Stimulated activated CD8-positive, alpha-beta memory T cell treated with anti-CD3 and anti-CD28 coated beads, Interleukin-4, amount 100 ng/mL, for 1 hour (primary cell): ENCODE measurements at places on chromosomes 12 and 14.

DNA sequence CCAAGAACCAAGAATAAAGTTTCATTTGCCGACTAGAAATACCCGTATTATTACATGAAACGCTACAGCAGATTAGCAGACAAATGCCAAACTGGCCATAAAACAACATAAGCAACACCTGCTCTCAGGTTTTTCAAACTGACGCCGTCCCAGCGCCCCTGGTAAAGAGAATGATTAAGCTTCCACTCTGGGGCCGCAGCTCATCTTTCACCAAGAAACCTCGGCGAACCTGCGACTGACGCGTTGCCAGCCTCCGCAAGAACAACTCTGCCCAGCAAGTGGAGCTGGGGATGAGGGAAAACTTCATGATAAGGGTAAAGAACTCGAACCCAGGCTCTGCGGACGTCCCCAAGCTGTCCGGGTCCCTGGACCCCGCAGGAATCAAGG, 530 bp downstream of the ARL1 start:
- DNase-seq: no peak

DNA sequence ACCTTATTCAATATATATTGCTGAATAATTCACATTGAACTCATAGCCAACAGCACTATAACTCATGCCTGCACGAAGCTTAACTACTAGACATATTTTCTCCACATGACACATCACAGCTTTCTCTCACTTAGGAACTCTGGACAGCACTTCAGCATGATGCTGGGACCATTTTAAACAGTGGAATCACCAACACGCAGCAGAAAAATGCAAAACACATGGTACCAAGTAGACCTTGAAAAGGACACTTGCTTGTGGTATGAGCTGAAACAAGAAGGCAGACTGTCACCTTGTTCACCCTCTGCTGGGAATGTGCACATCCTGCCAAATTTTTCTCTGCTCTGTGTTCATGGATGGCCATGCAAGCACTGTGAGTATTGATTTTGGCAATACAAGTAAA, 34.8 kb upstream of the CD9 start:
- DNase-seq: no peak

- DNase-seq: no peak
These were observed 50.4 kb upstream of the RPH3A start for GRCh38 chr12:112741106-112741505.

DNA sequence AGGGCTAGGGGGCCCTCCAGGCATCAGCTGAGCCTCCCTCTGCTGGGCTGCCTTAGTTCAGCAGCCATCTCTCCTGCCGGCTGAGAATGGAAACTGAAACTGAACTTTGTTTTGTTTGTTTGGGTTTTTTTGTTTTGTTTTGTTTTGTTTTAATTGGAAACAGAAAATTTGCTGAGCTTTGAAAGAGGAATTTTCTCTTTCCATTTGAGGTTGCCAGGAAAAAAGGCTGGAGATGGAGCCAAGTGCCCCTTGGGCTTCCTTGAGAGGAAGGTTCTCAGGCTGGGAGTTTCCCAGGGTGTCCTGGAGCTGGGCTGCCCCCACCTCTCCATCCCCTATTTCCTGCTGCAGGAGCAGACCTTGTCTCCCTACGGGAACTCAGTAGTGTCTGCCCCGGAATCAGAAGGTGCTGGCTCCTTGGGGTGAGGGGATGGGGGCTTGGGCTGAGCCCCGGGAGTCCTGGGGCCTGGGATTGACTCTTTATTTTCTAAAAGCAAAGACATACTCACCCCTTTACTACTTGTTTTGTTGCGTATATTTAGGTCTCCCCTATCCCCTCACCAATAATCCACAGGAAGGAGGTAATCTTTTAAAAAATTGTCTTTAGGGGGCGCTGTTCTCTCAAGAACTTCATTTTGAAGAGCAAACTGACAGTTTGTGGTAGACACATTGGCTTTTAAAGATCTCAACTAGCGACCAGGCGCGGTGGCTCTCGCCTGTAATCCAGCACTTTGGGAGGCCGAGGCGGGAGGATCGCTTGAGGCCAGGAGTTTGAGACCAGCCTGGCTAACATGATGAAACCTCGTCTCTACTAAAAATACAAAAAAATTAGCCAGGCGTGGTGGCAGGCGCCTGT, 21.3 kb upstream of the OASL start:
- no peak for DNase-seq

DNA sequence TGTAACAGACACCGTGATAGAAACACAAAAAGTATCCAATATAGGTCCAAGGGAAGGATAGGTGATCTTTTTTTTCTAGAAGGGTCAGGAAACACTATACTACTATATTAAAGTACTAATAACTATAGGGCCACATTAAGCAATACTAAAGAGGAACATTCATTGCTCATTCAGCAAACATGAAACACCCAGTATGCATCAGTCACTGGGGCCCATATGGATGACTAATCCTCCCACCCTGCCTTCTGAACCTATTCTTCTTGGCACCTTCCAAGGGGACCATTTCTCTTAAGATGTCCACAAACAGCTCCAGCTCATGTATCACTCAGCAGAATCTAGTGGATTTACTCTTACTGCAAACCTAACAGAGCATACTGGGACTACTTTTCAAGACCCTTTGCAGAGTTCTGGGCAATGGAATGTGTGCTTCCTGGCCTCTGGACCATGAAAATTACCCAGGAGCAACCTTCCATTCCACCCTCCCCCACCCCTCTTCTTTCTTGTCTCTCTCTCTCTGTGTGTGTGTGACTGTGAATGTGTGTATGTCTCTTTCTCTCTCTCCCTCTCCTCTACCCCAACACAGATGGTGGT, 187.9 kb downstream of the EPS8 start:
- no peak for DNase-seq

GRCh38 chr12:106213662-106214061, 34.2 kb downstream of the CKAP4 start:
- no peak for DNase-seq

DNA sequence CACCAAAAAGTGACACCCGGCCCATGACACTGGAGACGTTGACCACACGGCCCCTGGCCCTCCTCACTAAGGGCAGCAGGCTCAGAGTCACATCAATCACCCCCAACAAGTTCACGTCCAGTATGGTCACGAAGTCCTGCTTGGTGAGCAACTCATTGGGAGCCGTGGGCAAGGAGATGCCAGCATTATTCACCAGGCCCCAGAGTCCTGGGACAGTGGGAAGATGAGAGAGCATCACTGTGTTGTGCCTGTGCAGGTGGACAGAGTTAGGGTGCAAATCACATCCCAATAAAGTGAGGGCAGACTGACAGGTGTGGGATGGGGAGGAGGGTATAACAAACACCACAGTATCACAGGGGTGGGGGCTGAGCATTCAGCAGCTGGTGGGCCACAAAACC, 2.5 kb downstream of the RDH16 start:
- no peak for DNase-seq
